Kidney epithelial cell (primary cell): ENCODE measurements at places on chromosomes 3 and 15.
A peak's percentile ranks its signal among the peaks of the same experiment; 100 is the strongest.

DNA sequence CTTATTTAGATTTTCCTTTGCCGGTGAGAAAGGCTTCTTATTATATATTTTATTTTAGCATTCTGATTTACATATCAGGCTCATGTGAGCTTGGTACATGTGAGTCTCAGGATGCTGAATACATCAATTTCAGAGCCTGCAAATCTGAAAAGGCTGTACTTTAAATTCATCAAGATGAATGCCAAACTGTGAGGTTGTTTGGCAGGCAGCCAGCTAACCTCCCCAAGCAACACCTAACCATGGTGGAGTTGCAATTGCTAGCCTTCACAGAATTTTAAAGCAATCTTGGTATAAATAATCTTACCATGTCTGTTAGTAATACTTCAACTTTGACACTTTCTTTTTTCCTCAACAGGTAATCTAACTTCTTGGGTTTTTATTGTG lies 252.5 kb downstream of the CDIN1 start:
- no peak for DNase-seq

GRCh38 chr3:15326037-15326436 lies 6.3 kb downstream of the SH3BP5 start:
- no peak for DNase-seq

DNA sequence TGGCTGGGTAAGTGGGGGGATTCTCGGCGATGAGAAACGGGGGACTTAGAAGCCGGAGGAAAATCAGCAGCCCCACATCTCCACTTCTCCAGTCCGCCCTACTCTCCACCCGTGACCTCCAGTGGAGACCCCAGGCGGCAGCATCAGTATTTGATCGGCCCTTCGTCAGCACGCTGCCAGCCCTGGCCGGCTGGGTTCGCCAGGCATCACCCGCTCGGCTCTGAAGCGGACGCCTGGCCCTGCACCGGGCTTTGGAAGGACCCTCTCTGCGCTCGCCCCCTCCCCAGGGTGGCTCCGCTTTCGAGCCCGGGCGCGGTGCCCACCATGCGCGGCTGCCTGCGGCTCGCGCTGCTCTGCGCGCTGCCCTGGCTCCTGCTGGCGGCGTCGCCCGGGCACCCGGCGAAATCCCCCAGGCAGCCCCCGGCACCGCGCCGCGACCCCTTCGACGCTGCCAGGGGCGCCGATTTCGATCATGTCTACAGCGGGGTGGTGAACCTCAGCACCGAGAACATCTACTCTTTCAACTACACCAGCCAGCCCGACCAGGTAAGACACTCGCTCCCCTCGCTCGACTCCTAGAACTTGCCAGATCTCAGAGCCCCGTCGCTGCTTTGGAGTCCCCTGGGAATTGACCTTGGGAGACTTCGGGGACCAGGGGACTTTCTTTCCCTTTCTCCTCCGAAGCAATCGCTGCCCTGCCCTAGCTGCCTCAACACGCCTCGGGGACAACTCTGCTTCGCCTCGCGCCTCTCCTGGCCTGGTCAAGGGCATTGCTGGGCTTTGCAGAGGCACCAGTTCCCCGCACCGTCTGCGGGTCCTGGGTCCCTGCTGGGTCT lies 561 bp downstream of the SIDT1 start:
- DNase-seq = no peak

GRCh38 chr3:183764847-183765731 lies 60.3 kb downstream of the MAP6D1 start:
- peak; percentile 41 for DNase-seq

GRCh38 chr3:165895919-165896318 lies 58.7 kb upstream of the BCHE start:
- no peak for DNase-seq

GRCh38 chr3:194543550-194543949 lies 56.7 kb upstream of the ATP13A3 start:
- no peak for DNase-seq

DNA sequence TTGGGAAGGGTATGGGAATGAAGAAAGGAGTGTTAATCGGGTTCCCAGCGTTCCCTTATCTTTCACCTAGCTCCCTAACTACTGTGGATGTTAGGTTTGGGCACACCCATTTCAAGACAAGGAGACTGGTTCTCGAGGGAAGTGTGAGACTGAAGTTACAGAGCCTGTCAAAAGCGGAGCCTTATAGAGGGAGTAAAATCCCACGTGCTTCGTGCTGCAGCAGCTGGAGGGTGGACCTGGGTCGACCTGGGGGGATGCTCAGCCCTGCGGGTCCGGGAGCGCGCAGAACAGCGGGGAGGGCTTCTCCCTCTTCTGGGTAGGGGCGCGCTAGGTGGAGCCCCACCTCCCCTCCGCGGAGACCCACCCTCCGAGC lies 314 bp upstream of the TMED3 start:
- no peak for DNase-seq

- DNase-seq = no peak
These were observed 156.8 kb downstream of the LSAMP start for GRCh38 chr3:116288485-116288884.

- DNase-seq = no peak
These were observed 44.0 kb downstream of the NR2F2 start for GRCh38 chr15:96374499-96374898.

DNA sequence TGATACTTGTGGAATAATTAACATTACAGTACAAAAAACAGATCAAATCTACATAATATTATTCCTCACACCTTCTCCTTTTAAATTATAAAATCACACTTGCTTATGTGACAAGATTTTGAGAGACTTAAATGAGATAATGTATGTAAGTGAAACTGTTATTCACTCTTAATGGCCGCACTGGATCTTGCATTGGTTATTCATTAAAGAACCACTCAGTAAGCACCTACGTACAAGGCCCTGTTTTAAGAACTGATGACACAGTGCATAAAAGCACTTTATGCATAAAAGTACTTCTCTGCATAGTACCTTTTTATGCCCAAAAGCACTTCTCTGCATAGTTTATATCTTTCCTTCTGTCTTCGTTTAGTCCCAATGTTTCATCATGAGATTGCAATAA lies 172.1 kb downstream of the GOLGA6L6 start:
- no peak for DNase-seq
